Central memory CD4-positive, alpha-beta T cell (primary cell): ENCODE measurements at places on chromosomes 2 and 18.
A peak's percentile ranks its signal among the peaks of the same experiment; 100 is the strongest.

DNA sequence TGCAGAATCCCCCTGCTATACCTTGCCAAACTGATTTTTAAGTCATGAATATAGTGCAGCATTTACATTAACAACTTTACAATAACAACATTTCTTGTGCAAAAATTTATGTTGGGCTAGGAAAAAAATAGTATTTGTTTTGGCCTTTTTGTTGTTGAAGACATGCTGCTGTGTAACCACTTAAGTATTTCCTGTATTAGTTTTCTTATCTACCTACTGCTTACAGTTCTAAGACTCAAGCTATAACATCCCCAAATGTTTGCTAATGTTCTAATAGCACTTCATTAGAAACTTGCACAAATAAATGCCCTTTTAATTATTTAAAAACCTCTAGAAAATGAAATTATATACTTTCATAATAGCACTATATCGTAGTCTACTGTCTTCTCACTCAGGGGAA, 154.3 kb upstream of the DOCK10 start:
- no peak for DNase-seq

- DNase-seq, result no peak
These were observed 199.6 kb downstream of the VAPA start for GRCh38 chr18:10113121-10114022.

DNA sequence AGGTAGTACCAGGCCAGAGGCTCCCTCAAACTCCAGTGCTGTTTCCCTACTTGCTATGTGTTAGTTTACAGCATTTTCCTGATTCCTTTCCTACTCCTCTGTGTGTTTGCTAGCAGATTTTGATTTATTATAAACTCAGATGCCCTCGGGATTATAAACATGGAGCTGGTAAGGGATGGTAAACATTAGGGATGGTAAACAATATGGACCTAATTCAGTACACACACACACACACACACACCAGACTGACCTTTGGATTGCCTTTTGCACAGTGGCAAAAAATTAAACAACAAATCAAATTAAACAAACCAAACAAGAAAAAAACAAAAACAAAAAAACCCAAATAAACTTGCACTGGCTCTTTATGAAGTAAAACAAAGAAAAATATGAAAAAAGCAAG, 55.4 kb upstream of the ACVR1 start:
- no peak for DNase-seq

DNA sequence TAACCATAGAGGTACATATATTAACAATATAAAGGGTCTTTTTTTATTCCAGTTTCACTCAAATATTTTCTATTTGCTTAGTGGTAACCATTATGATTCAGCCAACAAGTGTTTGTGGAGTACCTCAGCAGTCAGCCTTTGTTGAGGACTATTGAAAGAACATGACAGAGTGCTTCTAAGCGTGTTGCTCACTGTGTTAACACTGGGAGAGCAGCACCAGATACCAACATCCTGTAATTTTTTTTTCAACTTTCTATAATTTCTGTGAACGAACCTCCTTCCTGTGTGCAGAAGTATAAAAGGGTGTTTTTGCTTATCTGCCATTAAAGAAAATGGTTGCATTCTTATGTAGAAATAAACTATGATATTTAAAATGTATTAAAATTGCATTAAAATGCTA, 239.0 kb downstream of the PHLPP1 start:
- DNase-seq, result no peak

DNA sequence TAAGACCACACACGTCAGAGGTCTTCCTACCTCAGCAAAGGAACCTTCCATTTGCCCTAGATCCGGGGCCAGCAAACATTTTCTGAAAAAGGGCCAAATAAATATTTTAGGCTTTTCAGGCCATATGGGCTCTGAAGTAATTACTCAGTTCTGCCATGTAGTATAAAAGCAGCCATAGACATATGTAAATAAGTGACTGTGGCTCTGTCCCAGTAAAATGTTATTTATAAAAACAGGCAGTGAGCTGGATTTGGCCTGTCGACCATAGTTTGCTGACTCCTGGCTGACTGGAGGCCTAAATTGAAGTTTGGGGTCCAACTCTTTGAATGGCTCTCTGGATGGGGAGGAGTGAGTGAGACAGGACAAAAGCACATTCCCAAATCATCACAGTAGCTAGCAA, 49.5 kb downstream of the ABCB11 start:
- DNase-seq, result no peak

- DNase-seq, result no peak
These were observed 8.6 kb upstream of the RND3 start for GRCh38 chr2:150495993-150496627.

DNA sequence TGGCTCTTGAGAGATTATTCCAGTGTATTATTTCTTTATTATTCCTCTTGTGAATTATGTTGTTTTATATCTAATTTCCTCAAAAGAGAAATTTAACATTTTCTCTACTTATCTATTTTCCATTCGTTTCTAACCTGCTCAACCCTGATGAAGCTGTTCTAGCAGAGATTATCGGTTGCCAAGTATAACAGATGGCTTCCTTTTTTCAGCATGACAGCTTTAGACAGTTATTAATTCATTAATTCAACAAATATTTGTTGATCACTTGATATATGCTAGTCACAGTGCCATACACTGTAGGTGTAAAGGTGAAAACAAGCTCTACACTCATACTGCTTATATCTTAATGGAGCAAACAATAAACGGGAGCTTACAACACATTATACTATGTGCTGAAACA, 137.9 kb upstream of the UBE2E3 start:
- DNase-seq, result no peak

- peak; percentile 40 for DNase-seq
These were observed 392.4 kb downstream of the TNS1 start for GRCh38 chr2:217610401-217610814.

GRCh38 chr2:9984217-9984739, 32.8 kb downstream of the GRHL1 start:
- DNase-seq, result peak; percentile 51

DNA sequence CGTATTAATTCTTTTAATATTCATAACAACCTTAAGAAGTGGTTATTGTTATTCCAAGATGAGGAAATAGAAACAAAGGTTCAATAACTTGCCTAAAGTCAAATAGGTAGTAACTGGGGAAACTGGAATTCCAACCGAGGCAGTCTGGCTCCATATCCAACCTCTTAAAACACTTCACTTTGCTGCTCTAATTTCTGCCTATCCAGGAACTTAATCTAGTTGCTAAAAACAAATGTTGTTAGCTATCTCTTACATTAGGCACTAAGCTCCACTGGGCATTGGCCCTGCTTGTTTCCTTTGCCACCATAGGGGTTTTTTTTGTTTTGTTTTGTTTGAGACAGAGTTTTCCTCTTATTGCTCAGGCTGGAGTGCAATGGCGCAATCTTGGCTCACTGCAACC, 24.8 kb downstream of the ERLEC1 start:
- no peak for DNase-seq

- DNase-seq, result no peak
These were observed 189.0 kb downstream of the PRKCE start for GRCh38 chr2:45840481-45840880.

GRCh38 chr18:26473672-26474071, 74.7 kb downstream of the KCTD1 start:
- no peak for DNase-seq

DNA sequence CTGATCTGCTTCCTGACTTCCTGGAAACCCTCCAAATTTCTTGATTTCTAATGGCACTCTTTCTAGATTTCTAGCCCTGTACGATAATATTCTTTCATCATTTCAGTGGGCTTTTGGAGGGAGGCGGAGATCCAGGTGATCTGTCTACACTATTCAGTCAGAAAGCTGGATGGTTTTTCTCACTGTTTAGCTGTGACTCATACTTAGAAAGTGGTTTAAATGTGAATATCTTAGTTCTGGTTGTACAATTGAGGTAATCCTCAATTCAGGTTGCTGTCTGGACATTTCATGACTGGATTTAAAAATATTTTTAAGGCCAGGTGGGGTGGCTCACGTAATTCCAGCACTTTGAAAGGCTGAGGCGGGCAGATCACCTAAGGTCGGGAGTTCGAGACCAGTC, 20.8 kb downstream of the SEH1L start:
- DNase-seq, result no peak

GRCh38 chr2:168773719-168774521, 28.5 kb upstream of the NOSTRIN start:
- no peak for DNase-seq

GRCh38 chr2:205769495-205769850, 87.2 kb downstream of the NRP2 start:
- DNase-seq, result no peak

DNA sequence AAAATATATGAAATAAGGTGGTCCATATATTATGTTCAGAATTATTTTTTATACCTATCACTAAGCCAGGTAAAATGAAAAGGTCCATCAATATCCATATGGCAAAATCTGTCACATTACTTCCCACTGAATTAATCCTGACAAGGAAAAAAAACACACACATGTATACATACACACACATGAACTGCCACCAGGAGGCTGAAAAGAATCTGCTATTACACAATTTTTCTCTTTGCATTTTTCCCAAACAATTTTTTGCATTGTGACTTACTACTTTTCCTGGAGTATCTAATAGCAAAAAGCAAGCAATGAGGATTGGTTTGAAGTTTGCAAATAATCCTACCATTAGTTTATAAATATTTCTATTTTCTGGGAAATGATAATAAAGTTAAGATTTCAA, 128.2 kb upstream of the CD226 start:
- DNase-seq, result no peak

DNA sequence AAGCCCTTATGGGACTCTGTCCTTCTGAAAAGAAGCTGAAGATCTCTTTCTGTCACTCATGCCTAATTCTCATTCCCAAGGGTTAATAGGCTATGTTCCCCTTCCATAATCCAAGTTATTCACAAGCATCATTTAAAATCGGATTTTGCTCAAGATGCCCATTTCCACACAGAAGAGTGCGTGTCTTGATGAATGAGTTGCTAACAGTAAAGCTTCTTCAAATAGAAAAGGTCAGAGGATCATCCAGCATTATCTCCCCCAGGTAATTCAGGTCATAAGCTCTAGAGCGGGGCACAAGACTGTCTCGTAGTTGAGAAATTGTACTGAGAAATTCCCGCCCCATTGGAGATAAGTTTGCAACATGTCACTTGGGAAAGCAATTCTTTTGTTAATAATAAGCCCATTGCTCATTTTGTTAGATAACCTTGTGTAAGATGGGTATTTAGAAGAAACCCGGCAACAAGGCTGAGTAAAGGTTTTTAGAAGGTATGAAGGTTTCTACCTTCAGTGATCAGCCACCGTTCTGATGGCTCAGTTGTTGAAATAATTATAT, 290.7 kb upstream of the EPAS1 start:
- no peak for DNase-seq

- DNase-seq, result no peak
These were observed 8.0 kb downstream of the USP39 start for GRCh38 chr2:85623991-85624390.

- no peak for DNase-seq
These were observed at the start of gene TMEM200C for GRCh38 chr18:5895299-5895875. Gene TMEM200C, minus strand, starts transcription at chr18:5895522. Its CDS starts 3,459 bp downstream, at chr18:5892063.

DNA sequence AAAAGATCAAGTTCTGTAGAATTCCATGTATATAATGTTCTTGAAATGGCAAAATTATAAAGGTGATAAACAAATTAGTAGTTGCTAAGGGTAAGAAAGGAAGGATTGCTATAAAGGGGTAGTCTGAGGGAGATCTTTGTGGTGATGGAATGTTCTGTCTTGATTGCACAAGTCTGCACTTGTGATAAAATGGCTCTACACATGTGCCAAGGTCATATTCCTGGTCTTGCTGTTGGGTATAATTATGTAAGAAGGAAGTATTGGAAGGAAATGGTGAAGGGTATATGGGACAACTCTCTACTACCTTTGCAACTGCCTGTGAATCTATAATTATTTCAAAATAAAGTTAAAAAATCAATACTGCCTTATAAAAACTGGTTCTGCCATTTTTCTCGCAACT, 15.3 kb downstream of the SGPP2 start:
- no peak for DNase-seq

- no peak for DNase-seq
These were observed 64.4 kb downstream of the KLHL29 start for GRCh38 chr2:23449413-23449812.

DNA sequence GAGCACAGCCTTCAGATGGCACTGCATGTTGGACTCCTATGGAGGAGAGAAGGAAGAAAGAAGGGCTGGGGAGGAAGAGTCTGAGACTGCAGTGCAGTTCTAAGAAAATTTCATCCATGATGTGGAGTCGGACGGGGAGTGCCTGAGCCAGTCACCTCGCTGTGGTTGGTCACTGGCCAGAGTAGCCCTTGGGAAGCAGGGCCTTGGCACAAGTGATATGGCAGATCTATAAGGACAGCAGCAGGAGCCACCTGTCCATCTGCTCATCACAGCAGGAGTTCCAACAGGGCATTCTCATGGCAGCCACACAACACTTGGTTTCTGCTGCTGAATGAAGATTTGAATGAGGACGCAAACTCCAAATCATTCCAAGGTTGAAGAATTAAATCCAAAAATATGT, 314.8 kb downstream of the CYP26B1 start:
- DNase-seq, result no peak

DNA sequence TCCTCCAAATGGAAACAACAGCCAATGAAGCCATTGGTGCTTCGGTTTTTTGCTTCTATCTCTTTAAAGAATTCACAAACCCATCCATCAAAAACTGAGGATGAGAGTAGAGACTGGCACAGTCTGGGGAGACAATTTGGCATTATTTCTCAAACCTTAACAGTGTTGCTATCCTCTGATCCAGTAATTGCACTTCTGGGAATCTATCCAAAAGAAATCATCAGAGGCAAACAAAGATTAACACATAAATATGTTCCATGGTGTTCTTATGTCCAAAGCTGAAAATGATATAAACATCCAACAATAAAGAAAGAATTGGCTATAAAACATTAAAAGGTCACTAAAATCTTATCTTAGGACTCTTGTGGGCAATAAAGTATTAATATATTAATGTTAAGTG, 35.1 kb downstream of the REEP1 start:
- DNase-seq, result no peak

- no peak for DNase-seq
These were observed 1.2 kb upstream of the HES6 start for GRCh38 chr2:238240757-238241711.

DNA sequence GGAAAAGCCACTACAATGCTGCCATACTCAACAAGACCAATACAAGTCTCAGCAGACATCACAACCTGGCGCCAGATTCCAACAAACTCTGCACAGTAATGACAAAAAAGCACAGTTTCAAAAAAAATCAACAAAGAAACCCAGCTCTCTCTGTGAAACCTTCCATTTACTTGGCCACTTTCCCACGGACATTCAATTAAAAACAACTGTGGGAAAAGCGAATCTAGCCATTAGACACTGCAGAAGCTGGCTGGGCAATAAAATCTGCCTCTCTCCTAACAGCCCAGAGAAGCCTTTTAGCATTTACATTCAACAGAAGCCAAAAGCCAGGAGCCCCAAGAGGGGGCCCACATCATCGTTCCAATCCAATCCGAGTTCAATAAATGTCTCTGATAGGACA, 128.9 kb downstream of the HDAC4 start:
- DNase-seq, result no peak

DNA sequence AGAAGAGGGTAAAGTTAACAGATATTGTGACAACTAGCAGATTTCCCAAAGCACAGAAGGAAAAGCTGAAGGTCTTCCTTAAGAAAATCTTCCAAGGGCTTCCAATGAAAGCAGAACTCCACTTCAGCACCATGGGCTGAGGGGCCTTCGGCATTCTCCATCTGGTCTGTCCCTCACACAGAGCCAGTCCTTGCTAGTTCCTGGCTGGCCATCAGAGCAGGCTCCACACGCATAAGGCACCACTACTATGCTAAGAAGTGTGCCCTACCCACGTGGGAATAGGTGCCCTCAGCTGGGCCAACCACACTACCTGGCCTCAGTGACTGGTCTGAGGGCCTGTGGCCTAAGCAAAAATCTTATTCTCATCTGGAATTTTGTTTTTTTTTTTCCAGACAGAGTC, 73.5 kb downstream of the METTL4 start:
- no peak for DNase-seq
